K562 (cell line): ENCODE measurements at places on chromosomes 3 and 15. TPM values are rescaled to one million over a fixed set of nuclear protein-coding genes. Genes with fewer than 3 reads are reported as not detected.

DNA sequence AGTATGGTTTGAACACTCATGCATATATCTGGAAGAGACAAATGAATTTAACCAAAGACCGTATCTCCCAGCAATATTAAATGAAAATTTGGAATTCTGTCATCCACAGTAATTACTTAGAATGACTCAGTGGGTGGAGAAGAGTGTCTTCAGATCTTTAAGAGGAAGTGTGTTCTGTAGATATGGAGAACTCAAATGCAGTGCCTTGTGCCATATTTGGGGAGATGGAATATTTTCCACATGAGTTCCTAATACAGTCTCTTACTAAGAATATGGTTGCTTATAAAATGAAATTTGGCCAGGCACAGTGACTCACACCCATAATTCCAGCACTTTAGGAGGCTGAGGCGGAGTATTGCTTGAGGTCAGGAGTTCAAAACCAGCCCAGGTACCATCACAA is 40.5 kb downstream of the ANO10 start:
- H3K4me1 ChIP-seq, result peaks cover 11% of the 10 kb centered on the region
- H3K36me3 ChIP-seq, result peaks cover 12% of the 10 kb centered on the region; the same call in 2 of the 3 replicates
- H3K27me3 ChIP-seq, result no peaks in the 10 kb centered on the region
- no peak for DNase-seq

The P2RY14 gene
- polyA plus RNA-seq, result not detected in 2 replicates

GRCh38 chr3:20857636-20858035 is 671.6 kb upstream of the SGO1 start:
- no peak for DNase-seq
- H3K27ac ChIP-seq, result no peak overlapping the region
- no peaks in the 10 kb centered on the region for H3K4me1 ChIP-seq
- no peaks in the 10 kb centered on the region for H3K27me3 ChIP-seq

GRCh38 chr15:59260090-59260489 is 53.4 kb downstream of the LDHAL6B start:
- DNase-seq, result no peak
- H3K4me1 ChIP-seq, result no peaks in the 10 kb centered on the region
- H3K4me3 ChIP-seq, result no peak overlapping the region
- H3K27me3 ChIP-seq, result peaks cover 6% of the 10 kb centered on the region; the same call in 1 of the 2 replicates
- H3K27ac ChIP-seq, result no peak overlapping the region

The MST1 gene
- polyA plus RNA-seq, result 1.8 and 5.0 TPM in 2 replicates

The TMC3 gene
- not detected in 2 replicates for polyA plus RNA-seq

The ANKUB1 gene
- polyA plus RNA-seq, result not detected in 2 replicates

- H3K27ac ChIP-seq, result no peak overlapping the region
- no peaks in the 10 kb centered on the region for H3K27me3 ChIP-seq
- H3K36me3 ChIP-seq, result no peaks in the 10 kb centered on the region
- H3K4me3 ChIP-seq, result no peak overlapping the region
- DNase-seq, result peak; percentile 2
- no peaks in the 10 kb centered on the region for H3K4me1 ChIP-seq
Observed at GRCh38 chr3:77320514-77320913, 280.6 kb downstream of the ROBO2 start.

DNA sequence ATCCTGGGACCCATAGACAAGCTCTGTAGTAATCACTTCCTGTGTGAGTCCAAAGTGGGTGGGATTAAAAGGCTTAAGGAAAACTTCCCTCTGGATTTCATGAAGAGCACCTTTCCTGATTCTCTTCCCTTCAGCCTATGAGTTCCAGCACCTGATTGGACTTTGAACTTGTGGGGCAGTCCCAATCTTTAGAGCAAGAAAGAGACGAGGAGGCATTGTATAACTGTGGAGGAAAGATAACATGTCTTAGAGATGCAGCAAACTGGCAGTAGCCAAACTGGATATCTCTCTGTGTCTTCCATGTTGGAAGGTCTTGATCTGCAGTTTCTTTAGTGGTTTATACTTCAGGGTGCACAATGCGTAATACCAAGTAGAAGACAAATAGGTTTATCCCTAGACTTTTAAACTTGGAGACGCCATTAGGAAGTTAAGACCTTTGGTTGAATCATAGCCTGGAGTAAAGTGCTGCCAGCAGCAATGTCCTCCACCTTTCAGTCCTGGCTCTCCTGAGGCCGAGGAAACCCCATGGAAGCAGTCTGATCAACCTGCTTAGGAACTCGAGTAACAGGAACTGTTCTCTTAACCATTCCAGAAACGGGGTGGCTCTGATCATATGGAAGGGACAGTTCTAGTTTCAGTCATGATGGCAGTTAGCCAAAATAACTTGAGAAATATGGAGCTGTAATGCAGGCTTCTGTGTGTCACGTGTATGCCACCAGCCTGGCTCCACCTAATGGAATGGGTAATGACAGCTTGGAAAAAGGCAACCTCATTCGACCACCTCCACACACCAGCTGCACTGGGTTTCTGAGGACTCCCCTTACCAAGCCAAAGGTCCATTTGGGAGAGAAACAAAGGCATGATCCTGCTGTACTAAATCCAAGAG is 4.7 kb downstream of the EIF1B start:
- peaks cover 8% of the 10 kb centered on the region for H3K4me1 ChIP-seq
- peak; percentile 65 for DNase-seq
- H3K36me3 ChIP-seq, result peaks cover 41% of the 10 kb centered on the region
- H3K27ac ChIP-seq, result peak overlapping the region; percentile 50

DNA sequence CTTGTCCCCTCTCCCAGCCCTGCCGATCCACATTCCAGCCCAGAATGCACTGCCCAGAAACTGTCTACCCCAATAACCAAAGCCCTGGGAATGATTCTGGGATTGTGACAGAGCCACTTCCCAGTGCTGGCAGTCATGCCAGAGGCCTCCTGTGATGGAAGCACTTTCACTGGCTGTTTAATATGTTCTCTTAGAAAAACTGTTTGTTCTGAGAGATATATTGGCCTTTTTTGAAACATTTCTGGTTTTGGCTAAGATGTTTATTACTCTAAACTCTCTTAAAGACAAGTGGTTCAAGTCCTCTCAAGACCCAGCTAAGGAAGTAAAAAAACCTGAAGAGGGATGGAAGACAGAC is 74.0 kb upstream of the HACD2 start:
- H3K27ac ChIP-seq, result no peak overlapping the region
- no peaks in the 10 kb centered on the region for H3K36me3 ChIP-seq
- H3K4me3 ChIP-seq, result no peak overlapping the region
- no peak for DNase-seq
- H3K27me3 ChIP-seq, result no peaks in the 10 kb centered on the region
- H3K4me1 ChIP-seq, result no peaks in the 10 kb centered on the region

- no peak overlapping the region for H3K27ac ChIP-seq
- no peak overlapping the region for H3K4me3 ChIP-seq
- DNase-seq, result peak; percentile 65
- H3K36me3 ChIP-seq, result peaks cover 36% of the 10 kb centered on the region
- no peaks in the 10 kb centered on the region for H3K27me3 ChIP-seq
Observed at GRCh38 chr3:48082580-48083184, 66.5 kb upstream of the MAP4 start.

DNA sequence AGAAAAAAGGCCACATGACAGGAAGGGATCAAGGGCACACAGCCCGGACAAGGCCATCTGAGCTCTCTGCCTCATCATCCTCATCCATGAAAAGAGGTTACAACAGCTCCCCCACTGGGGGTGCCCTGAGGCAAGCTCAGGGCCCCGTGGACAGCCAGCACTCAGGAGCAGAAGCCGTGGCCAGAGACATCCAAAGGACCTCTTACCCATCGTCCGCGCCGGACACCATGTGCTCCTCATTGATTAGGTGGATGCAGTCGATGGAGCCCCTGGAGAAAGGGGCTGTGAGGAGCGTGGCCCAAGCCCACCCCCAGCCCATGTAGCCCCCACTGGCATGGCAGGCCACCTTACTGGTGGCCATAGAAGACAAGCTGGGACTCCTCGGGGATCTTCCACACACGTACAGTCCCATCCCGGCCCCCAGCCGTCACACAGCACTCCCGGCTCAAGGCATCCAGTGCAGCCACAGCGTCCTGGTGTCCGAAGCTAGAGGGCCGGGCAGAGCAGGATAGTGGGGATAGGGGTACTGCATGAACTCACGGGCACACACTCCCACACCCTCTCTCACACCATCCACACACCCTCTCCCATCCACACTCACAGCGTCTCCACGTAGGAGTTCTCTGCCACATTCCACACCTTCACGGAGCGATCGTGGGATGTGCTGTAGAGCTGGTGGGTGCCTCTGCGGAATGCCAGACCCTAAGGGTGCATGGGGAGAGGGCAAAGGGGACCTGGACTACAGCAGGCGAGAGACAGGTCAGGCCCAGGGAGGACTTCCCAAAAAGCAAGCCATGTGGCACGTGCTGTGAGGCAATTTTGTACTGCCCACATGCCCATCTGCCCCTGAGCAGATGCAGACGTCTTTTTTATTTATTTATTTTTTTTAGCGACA is 6.5 kb downstream of the RRP9 start:
- H3K4me1 ChIP-seq, result peaks cover 6% of the 10 kb centered on the region; the same call in 2 of the 3 replicates
- no peak overlapping the region for H3K4me3 ChIP-seq
- peaks cover 72% of the 10 kb centered on the region; the same call in 2 of the 3 replicates for H3K36me3 ChIP-seq
- no peak overlapping the region for H3K27ac ChIP-seq

The IL1RAP gene
- 0.47 and 0.88 TPM in 2 replicates for polyA plus RNA-seq

- no peak for DNase-seq
- no peaks in the 10 kb centered on the region for H3K4me1 ChIP-seq
- H3K36me3 ChIP-seq, result no peaks in the 10 kb centered on the region
- no peaks in the 10 kb centered on the region for H3K27me3 ChIP-seq
- no peak overlapping the region for H3K4me3 ChIP-seq
- no peak overlapping the region for H3K27ac ChIP-seq
Observed at GRCh38 chr3:63624941-63625560, 27.4 kb upstream of the SNTN start.

- no peaks in the 10 kb centered on the region; the same call in 1 of the 2 replicates for H3K27me3 ChIP-seq
- H3K4me1 ChIP-seq, result no peaks in the 10 kb centered on the region
- no peak overlapping the region for H3K4me3 ChIP-seq
Observed at GRCh38 chr3:149245738-149246451, 24.3 kb upstream of the CP start.

GRCh38 chr15:50686469-50687301 is at the start of gene TRPM7:
TRPM7 (minus strand) TSS chr15:50686797; CDS start chr15:50686533, 264 bp downstream.
- peak within 1 kb of the TSS; percentile 97 for H3K27ac ChIP-seq
- H3K36me3 ChIP-seq, result peaks cover 28% of the 10 kb centered on the region; the same call in 2 of the 3 replicates
- peak within 1 kb of the TSS; percentile 82 for H3K4me3 ChIP-seq
- no peaks in the 10 kb centered on the region for H3K27me3 ChIP-seq
